ENCODE measurements at places on chromosomes 13 and 19.

- no peak for DNase-seq
These were observed 188.4 kb downstream of the ITGBL1 start for GRCh38 chr13:101640788-101641400.

GRCh38 chr13:113756441-113757097, 2.5 kb upstream of the TMEM255B start:
- no peak for DNase-seq

DNA sequence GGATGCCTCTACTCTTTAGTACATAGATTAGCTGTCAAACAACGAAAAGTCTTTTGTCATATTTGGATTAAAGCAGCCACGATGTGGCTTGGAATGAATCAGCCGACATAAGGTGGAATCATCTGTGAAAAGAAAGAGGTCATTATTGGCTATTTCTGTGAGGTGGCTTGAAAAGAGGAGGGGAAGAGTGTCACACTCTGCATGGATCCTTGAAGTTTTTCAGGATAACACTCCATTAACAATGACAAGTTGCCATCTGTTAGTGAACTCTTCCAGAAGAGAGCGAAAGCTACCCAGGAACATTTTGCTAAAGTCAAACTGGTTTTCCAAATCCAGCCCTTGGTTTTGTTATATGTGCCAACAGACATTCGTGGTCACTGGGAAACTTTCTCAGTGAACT, 1604.8 kb downstream of the OLFM4 start:
- no peak for DNase-seq

DNA sequence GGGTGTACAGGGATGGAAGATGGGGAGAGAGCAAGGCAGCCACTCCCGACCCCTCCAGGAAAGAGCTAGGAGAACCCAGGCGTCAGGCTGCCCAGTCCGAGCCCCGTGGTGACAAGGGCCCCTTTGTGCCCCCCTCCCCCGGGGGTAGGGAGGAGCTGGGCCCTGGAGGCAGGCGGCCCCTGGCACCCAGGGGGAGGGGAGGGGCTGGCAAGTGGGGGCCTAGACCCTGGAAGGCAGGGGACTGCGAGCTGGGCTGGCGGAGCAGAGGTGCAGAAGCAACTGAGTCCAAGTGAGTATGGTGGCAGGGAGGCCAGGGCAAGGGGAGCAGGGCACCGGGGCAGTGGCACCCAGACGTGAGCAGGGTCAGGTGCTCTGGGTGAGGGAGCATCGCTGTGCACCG, at the start of gene MAG:
Gene MAG, plus strand, starts transcription at position 246 of the 400 bp plus-strand sequence. CDS start 3,248 bp downstream, outside the sequence.
- no peak for DNase-seq

GRCh38 chr19:34124828-34125227, 47.5 kb upstream of the LSM14A start:
- no peak for DNase-seq

DNA sequence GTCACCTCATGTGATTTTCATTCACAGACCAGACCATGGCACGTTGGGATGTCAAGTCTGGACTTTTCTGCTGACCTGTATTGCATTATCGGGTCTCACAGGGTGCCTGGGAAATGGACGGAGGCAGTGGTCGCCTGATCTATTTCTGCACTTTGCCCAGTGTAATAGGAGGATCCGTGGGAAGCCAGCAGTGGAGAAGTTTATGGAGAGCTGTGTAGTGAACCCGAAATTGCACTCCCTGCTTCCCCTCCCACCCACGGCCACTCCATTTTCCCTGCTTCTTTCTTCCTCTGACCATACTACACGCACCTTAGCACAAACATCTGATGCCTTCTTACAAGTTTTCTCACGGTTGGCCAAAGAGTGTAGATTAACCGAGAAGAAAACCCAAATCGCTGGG, 16.9 kb downstream of the EFNB2 start:
- no peak for DNase-seq

- no peak for DNase-seq
These were observed 1.4 kb upstream of the OR7G3 start for GRCh38 chr19:9128171-9128570.

- DNase-seq: no peak
These were observed 17.5 kb upstream of the PROZ start for GRCh38 chr13:113140677-113141600.

- DNase-seq: no peak
These were observed 50.2 kb upstream of the GTF3A start for GRCh38 chr13:27374126-27374613.

GRCh38 chr13:50831512-50831911, 12.0 kb downstream of the DLEU7 start:
- DNase-seq: no peak

GRCh38 chr19:50332244-50333038, 3.3 kb upstream of the KCNC3 start:
- no peak for DNase-seq

GRCh38 chr19:4054441-4055208, 12.1 kb downstream of the ZBTB7A start:
- no peak for DNase-seq

- DNase-seq: no peak
These were observed 20.8 kb downstream of the SUGT1 start for GRCh38 chr13:52673465-52673864.

GRCh38 chr19:12799742-12800465, 1.7 kb downstream of the PRDX2 start:
- no peak for DNase-seq

DNA sequence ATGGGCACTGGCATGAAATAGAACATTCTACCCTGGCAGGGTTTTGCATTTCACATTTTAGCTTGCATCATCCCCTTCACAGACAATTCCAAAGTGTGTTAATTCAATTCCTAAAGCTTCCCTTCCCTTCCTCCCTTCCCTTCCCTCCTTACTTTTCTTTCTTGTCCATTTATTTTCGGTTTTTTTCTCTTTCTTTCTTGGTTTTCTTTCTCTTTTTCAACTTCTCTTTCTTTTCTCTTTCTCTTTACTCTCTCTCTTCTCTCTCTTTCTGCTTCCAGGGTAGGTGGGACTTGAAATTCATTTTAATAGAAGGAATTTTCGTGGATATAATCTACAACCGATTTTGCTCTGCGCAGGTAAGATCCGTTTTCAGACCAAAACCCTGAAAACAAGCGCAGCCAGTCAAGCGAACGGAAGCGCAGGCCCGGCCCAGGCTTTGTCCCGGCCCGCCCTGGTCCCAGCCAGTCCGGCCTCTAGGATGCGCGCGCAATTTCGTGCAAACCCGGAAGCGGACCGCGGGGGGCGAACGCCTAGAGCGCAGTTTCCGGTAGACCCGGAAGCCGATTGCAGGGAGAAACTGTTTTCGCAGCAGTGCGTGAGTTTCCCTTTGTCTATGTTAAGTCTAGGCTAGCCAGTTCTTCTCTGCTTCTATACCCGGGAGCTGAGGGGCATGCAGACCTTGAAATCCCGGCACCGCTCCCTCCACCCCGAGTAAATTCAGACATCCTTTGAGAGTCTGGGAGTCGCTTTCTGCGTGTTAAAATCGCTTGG, at the start of gene ZNF528:
Gene ZNF528, plus strand, starts transcription at position 540 of the 771 bp plus-strand sequence. CDS start 4,165 bp downstream, outside the sequence.
- peak; percentile 98 for DNase-seq

GRCh38 chr19:17329366-17330261, 5.0 kb downstream of the ANO8 start:
- DNase-seq: no peak

GRCh38 chr13:81664872-81665271, 1323.9 kb upstream of the SPRY2 start:
- no peak for DNase-seq

DNA sequence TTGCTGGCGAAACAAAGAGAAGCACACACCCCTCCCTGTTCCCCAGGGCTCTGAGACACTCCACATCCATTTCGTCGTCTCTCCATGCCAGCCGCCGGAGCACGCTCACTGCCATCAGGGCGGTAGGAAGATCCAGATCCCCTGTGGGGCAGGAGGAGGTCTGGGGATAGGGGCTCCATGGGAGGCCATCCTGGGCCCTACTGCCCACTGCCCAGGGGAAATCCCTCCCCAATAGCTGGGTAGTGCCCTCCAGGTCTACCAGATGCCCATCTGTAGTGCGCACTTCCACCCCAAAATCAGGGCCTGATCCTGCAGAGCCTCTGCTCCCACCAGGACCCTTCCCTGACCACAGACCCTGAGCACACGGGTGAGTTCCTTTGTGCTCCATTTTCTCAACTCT, 80.3 kb downstream of the EFNB2 start:
- no peak for DNase-seq

DNA sequence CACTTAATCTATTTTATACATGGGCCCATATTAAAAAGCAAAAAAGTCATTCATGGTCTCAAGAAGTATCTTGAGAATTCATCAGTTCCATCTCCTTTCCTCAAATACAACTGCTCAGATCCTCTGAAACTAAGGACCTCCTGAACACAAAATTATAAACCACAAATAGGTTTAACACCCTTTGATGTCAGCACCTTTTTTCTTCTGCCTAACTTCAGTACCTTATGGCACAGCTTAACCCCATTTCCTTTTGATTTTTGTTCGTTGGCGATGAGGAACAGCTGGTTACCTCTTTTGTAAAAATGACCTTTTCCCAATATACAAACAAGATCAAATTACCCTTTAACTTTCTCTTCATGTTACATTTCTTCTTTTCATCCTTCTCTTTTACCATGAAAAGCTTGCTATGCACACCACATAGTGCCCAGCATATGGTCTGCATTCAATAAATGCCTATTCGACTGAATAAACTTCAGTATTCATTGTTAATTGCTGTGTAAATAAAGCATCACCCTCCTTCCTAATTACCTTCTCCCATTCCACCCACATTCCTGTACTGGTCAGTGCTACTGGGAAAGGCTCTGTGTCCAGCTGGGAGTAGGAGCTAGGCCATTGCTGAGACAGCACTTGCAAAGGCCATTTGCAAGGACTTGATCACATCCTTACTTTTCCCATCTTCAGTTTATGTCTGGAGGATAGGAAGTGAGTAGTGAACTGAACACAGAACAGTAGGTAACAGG, 317.9 kb downstream of the SHISA2 start:
- DNase-seq: no peak

GRCh38 chr19:18135712-18136584, 17.0 kb upstream of the PIK3R2 start:
- no peak for DNase-seq

DNA sequence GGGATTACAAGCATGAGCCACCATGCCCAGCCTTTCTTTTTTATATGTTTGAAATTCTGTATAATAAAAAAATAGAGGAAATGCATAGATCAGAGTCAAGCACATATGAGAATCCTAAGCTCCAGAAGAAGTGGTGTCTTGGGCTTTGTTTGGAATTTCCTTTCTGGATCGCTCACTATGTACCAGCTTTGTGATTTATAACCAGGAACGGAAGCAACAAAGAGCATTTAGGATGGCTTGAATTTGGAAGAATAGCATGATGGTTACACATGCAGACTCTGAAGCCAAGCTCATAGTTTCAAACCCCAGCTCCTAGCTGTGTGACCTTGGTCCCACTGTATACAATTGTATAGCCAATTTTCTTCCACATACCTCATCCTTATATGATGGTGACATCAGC, 28.0 kb upstream of the SLC15A1 start:
- DNase-seq: no peak

GRCh38 chr13:33649212-33649878, 168.6 kb upstream of the RFC3 start:
- DNase-seq: no peak

DNA sequence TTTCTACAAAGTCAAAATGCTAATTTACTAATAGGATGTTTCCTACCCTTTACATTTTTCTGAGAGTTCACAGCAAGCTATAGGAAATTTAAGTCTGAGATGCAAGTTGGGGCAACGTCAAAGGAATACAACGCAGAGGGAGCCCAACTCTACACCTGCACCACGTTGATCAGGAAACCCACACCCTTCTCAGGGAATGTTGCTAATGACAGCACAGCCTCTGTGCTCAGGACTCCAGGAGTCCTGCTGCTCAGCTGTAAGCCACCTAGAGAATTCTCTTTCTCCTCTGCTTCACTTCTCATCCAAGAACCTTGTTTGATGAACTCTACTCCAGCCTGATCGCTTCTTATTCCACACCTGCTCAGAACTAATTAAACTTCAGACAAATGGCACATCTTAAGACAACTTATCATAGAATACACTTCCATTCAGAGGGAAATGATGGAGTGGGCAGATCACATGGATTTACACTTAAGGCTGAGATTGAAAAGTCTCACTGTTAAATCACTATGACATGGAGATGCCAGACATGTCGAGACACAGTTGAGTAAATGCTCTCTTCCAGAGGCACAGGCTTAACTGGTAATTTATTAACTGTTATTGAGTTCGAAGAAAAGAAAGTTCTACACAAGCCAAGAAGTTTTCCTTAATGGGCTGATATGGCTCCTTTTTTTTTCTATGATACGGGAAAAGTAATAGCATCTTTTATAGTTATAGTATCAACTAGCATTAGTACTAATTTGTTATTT, 811.6 kb upstream of the ARGLU1 start:
- no peak for DNase-seq

DNA sequence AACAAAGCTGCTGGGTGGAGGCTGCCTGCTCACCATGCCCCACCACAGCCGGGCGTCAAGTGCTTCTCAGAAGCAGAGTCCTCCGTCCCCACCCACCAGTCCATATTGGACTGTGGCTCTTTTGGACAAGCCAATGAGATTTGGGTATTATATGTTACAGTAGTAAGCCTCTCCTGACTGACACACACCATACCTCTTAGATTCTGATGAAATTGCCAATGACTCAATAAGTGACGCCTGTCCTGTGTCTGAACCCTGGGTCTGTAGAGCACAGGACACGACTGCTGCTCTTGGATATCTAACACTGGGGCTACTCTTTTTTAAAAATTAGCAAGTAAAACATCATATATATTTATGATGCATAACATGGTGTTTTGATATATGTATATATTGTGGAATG, 44.8 kb upstream of the UBAC2 start:
- DNase-seq: no peak

DNA sequence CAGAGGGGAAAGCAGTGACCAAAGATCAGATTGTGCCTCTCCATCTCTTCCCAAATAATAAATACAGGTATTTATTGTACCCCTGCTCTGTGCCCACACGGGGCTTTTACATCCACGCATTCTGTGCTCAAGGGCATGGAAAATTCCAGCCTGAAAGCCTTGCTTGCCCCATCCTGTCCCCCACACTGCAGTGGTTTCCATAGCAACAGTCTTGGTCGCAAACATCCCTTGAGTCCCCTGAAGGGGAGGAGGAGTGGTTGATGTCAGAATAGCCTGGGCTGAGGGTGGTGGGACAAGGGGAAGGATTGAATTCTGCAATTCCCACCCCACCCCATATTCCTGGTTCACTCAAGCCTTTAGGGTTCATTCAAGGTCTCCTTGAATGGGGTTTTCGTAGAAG, 41.0 kb upstream of the USP29 start:
- no peak for DNase-seq

All from Right ventricle myocardium superior (tissue), 1 donor.